ENCODE measurements at places on chromosomes 16 and 17.

DNA sequence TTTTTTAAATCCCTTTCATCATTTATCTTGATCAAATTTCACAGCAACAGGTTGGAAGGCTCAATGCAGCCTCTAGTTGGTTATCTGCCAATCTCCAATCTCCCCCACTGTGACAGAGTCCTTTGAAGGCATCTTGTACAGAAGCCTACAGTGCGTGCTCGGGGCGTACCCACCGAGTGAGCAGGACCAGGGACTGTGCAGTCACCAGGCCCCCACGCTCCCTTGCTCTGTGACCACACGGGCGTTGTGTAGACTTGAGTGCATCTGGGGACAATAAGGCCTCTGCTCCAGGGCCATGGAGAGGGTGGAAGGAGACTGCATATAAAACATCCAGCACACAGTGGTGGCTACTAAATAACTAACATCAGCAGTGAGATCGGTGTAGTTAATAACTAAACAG, 63.4 kb downstream of the GTF3C1 start:
- no peak for DNase-seq

- no peak for DNase-seq
Observed at GRCh38 chr17:13835151-13835550, 233.4 kb upstream of the HS3ST3A1 start.

GRCh38 chr17:16364625-16365024, 11.4 kb upstream of the CENPV start:
- DNase-seq: no peak

GRCh38 chr17:35947156-35947585, 3.7 kb upstream of the LYZL6 start:
- no peak for DNase-seq

GRCh38 chr16:46889942-46890300, 5.8 kb downstream of the GPT2 start:
- no peak for DNase-seq

GRCh38 chr17:50498021-50498874, 10.0 kb upstream of the MYCBPAP start:
- DNase-seq: no peak

DNA sequence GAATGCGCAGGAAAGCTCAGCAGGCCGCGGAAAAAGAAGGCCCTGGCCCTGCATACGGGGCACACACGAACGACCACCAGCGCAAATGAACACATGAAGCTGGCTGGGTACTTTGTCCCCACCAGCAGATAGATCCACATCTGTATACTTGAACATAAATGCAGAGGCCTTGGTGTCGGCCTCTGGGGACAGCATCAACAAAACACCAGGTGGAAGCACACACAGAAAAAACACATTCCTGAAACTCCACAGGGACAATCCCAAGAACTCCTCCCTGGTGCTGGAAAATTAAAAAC, 606 bp upstream of the ZBTB4 start:
- no peak for DNase-seq

GRCh38 chr16:46688101-46688653, 801 bp downstream of the VPS35 start:
- DNase-seq: no peak

DNA sequence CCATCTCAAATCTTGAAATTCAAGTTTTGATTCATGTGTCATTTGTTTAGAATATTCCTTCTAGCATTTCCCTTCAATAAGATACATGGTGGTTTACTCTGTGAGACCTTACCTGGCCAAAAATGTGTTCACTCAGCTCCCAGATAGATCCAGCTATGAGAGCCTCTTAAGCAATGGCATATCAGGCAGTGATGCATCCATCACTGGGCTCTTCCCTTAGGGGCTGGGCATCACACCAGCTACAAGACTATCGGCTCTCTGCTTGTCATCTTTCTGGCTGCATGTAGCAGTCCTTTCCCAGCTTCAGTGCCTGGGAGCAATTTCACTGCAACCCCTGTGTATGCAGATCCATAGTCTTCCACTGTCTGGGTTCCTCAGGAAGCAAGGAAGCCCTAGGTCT, 40.6 kb downstream of the GOSR1 start:
- DNase-seq: no peak

DNA sequence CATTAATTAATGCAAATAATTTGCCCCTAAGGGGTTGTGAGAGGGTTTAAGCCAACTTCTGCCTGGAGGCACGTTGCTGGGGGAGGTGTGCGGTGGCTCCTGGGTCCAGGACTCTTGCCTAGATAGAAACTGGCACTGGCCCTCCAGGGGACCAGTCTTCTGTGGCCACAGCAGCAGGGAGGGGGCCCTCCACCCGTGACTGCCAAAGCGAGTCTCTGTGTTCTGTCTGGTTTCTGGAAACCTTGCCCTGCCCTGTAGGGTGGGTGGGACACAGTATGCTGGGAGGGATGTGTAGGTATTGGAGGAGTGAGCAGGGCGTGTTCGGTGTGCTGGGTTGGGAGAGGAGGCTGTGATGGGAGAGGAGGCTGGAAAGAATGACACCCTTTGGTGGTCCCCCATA, 78.8 kb downstream of the TBC1D16 start:
- no peak for DNase-seq

DNA sequence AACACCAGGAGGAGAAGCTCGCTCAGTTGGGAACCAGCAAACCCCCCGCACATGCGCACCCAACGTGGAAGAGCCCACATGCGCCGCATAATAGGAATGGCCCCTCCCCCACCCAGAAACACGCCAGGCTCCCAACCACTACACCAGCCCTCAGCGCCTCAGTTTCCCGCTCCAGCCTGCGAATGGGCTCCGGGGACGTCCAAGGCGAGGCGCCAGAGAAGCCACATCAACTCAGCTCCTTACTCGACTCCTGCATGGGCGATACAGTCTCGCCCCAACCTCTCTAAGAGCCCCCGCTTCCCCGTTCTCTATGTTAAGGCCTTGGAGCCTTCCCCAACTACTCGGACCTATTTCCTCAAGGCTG, 504 bp downstream of the SRSF1 start:
- DNase-seq: peak; percentile 10

DNA sequence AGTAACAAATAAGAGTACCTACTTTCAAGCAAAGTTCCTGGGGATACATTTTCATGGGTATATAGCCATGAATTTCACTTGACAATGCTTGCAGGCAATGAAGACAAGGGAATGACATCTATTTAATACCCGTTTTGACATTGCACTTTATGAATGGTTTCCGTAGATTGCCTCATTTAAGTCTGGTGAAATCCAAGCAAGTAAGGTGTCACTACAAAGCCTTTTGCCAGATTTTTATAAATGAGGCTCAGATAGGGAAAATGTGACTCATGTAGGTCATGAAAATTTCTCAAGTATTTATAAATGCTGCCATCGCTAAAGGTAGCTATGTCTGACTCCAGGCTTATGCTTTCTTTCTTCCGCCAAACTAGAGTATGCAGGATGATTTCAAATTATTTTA, 644.3 kb downstream of the CDH8 start:
- no peak for DNase-seq
